ENCODE measurements at places on chromosomes 1 and 21.

- no peak for DNase-seq
Measured at GRCh38 chr1:82829527-82829926, 1028.8 kb downstream of the ADGRL2 start.

GRCh38 chr1:209611771-209612570, 28.5 kb downstream of the CAMK1G start:
- DNase-seq = no peak

DNA sequence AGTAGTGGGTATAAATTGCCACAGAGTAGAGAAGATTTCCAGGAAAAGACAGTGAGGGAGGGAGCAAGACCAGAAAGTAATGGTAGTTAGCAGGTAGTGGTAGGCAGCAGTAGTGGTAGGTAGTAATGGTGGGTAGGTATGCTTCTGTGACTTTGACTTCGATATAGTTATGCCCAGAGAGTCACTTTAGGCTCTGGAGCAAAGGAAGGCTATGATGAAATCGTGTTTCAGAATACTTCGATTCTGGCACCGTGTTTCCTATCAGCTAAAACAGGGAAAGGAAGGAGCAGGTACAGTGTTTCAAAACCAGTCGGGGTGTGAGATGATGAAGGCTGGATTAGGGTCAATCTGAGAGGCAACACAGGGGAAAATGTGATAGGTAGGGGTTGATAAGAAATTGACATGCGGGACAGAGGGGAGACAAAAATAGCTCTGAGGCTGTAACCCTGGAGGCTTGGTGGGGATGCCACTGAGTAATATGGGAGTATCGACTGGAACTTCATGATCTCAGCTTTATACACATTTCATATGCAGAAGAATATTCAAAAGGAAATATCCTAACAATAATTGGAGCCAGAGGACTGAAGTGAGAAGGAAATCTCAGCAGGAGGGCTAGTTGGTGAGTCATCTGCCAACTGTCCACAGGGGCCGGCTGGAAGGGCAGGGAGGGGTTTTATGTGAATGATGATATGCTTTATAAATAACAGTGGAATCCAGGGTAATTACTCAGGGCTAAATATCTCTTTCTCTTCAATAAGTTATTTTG, 25.2 kb upstream of the TRIM45 start:
- no peak for DNase-seq

DNA sequence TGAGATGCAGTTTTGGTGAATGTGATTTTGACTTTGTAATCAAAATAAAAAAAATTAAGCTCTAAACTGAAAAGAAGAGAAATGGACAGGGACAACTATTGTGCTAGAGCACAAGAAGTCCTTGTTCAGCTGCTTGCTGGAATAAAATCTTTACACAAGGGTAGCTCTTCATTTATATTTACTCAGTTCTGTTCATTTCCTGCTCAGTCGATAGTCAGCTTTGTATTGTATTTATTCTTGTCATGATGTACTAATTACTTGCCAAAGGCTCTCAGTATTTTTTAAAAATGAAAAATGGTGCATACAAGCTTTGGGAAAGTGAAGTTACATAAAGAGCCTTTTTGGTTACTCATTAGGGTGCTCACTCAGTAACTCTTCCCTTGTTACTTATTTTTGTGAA, 17.8 kb downstream of the F5 start:
- DNase-seq = no peak

DNA sequence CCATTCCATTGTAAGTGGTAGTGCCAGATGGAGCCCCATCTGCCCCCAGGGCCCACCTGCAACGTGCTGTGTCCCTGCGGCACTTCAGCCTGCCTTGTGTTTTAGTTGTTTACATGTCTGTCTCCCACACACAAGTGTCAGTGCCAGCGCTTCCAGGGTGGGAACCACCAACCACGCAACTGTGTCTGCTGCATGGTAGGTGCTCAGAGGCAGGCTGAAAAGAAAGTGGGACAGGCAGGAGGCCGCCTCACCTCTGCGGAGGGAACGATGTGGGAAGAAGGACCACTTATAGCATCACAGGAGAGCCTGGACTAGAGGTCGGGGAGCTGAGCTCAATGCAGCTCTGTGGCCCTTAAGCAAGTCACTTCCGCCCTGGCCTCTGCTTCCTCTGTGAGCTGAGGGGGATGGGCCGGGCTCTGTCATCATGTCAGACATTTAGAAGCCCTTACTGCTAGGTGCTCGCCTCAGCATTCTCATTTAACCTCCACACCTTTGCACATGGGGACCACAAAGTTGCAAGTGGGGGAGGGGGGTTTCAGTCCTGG, 17.9 kb downstream of the SLC9A1 start:
- peak; percentile 69 for DNase-seq

DNA sequence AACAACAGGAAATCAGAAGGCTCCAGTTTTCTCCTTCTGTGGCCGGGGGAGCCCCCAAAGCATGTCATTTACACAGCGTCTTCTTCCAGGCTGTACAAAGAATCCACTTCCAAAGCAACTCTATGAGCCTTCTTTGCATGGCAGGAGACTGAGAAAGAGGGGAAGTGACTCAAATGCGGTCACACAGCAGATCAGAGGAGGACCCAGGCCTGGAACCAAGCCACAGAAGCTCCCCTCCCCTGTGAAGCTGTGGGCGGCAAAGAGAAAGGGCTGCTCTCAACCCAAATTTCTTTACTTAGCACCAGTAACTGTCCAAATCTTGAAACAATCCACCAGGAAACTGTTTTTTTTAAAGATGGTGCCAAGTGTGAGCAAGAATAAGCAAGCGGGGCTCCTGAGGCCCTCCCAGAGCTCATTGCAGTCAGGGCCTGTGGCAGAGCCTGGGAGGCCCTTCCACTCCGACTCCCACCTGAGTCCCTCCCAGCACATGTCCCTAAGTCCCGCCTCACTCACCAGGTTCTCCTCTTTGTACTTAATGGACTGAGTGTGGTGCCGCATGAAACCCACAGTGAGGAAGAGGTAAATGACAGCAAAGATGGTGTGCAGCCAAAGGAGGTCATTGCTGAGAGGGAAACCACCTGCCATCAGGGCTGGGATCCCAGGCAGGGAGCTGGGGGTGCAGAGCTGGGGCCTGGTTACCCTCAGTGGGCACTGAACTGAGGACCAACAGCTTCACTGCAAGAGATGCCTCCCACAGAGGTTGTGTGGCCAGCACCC, 15.9 kb downstream of the TMEM63A start:
- DNase-seq = peak; percentile 65

DNA sequence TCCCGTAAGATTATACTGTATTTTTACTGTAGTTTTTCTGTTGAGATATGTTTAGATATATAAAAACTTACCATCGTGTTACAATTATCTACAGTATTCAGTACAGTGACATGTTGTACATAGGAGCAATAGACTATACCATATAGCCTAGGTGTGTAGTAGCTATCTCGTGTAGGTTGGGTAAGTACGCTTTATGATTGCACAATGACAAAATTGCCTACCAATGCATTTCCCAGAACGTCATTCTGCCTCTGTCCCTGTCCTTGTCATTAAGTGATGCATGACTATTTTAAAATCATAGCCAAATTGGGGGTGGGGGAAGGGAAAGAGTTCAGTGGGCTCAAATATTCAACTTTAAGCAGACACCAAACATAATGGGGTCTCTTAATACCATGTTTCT, 233.8 kb upstream of the TMEM51 start:
- DNase-seq = no peak

DNA sequence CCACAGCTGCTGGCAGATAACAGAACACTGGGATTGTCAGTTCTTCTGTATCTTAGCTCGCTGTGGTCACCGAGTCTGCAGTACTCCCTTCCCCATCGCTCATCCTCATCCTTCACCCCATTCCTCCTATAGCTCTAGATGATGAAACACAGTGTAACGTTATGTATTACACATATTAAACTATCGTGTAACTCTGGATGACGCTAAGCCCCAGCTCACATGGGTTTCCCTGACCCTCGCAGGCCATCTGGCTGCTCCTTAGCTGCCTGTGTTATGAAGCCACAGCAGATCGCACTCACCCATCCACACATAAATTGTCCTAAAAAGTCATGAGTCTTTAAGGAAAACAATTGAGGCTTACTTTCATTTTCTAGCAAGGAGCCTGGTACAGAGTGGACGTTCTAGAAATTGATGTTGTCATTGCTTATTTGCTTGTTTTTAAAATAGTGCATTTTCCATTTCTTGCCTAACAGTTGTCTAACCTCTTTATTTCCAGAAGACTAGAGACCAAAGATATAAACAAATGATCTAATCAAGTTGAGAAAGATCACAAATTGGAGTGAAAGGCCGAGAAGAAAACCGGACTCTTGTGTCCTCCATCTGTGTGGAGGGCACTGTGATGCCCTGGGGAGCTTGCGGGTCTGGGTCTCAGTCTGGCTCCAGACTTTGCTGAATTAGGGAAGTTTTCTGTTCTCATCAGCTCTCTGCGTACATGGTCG, 24.3 kb upstream of the PCP4 start:
- no peak for DNase-seq

GRCh38 chr1:21574466-21575151, 65.4 kb downstream of the ALPL start:
- DNase-seq = no peak

- DNase-seq = no peak
Measured at GRCh38 chr21:25360593-25360992, 246.7 kb downstream of the MRPL39 start.

GRCh38 chr1:185322636-185323035, 5.6 kb upstream of the IVNS1ABP start:
- no peak for DNase-seq

- no peak for DNase-seq
Measured at GRCh38 chr1:207486198-207486597, 9.8 kb upstream of the CR1 start.

- DNase-seq = no peak
Measured at GRCh38 chr1:2179283-2180013, 15.1 kb downstream of the FAAP20 start.

- DNase-seq = no peak
Measured at GRCh38 chr1:156413391-156414246, 44.6 kb downstream of the RHBG start.

GRCh38 chr1:184082541-184083415, 31.2 kb downstream of the TSEN15 start:
- no peak for DNase-seq

DNA sequence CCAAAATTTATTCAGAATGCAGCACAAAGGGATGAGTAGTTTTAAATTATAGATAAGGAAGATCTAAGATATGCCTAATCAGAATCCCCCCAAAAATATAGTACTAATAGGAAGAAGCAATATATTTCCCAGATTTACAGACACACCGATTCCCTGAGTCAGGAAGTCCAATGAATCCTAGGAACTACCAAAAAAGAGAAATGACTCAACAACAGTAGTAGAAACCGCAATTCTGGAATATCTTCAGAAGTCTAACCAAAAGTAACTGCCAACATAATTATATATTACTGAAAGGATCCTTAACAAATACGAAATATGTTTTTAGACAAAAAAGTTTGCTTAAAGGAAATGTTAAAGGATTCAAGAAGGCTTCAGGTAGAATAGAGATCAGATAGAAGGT, 10.3 kb downstream of the AHCTF1 start:
- DNase-seq = no peak

GRCh38 chr1:111570781-111571181, 48.8 kb upstream of the RAP1A start:
- DNase-seq = peak; percentile 27

DNA sequence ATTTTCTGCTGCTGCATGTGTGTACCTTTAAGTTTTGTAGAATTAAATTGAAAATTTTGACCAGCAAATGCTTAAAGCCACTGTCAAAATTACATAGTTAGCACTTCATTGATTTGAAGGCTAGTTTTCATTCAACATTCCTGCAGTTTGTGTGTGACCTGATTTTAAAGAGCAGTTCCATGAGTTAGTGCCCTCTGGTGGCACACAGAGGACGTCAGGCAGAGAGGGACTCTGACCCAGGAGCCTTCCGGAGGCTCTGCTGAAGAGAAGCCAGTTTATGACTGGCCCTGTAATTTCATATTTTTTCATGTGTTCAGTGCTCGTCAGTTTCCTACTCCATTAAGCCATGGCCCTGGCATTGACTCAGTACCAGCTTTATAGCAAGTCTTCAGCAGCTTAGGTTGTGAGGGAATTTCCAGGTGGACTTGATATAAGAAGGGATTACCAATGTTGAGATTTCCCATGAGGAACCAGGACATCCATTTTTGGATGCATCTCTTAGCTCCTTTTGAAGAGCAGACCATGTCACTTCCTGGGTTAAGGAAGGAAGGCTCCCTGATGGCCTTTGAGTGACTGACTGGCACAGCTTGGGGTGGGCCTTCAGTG, 104.7 kb downstream of the CAMTA1 start:
- peak; percentile 13 for DNase-seq

DNA sequence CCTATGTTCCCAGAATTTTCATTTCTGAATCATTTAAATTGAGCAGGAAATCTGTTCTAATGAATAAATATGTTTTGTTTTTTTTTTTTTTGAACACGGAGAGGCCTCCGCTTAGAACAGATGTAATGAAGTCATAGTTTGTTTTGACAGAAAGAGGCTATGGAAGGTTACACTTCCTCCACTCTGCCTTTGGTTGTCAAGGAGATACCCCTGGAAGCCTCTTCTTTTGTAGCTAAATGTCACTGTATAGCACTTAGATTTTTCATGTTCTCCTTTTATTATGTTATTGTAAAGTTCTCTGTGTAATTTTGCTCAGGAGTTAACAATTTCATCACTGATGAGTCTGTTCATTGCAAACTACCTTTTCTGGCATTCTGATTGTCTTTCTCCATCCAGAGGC, 22.7 kb upstream of the GNG12 start:
- no peak for DNase-seq

DNA sequence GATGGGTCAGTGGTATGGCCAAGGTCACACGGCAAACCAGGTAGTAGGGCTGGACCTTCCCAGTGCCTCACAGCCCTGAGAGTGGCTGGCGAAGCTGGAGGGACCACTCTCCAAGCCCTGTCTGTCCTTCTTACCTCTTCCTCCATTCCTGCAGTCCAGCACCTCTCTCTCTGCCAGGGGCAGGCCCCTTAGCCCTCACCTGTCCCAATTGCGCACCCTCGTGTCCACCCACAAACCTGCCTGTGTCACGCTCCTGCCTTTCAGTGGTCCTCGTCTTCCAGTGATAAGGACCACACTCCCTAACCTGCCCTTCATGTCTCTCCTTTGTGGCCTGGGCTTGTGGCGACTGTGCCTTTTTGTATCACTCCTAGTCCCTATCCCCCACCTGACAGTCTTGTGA, 3.4 kb downstream of the PODN start:
- no peak for DNase-seq

- no peak for DNase-seq
Measured at GRCh38 chr1:29281571-29281970, 45.2 kb downstream of the PTPRU start.

DNA sequence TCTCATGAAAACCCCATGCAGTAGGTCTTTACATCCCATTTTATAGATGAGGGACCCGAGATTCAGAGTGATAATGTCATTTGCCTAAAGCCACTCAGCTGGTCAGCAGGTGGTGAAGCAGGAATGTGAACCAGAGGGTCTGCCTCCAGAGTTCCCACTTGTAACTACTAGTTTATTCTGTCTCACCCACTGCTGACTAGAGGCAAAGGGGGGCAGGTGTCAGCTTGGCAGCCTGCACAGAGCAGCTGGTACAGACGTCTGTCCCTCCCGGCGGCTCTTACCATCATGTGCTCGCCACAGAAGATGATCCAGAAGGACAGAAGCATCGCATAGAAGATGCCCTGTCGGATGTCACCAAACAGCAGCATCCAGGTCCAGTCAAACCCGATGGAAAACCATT, 82.4 kb downstream of the WLS start:
- no peak for DNase-seq
